Mucosa of descending colon (tissue), 3 donors: ENCODE measurements at places on chromosomes 4 and X.
A peak's percentile ranks its signal among the peaks of the same experiment; 100 is the strongest.

DNA sequence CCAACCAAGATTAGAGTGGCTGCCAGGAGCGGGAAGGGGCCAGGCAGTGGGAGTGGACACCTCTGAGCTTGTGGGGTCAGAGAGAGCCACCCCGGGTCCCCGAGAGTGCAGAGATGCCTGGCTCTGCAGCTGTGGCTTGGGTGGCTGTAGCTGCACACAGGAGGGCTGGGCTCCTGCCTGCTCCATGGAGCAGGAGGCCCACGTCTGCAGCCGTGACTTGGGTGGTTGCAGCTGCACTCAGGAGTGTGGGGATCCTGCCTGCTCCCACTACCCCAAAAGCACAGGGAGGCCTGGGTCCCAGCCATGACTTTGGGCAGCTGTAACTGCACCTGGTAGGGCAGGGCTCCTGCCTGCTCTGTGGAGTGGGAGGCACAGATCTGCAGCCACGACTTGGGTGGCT is 28.7 kb upstream of the DIPK2B start:
- no peak for DNase-seq

DNA sequence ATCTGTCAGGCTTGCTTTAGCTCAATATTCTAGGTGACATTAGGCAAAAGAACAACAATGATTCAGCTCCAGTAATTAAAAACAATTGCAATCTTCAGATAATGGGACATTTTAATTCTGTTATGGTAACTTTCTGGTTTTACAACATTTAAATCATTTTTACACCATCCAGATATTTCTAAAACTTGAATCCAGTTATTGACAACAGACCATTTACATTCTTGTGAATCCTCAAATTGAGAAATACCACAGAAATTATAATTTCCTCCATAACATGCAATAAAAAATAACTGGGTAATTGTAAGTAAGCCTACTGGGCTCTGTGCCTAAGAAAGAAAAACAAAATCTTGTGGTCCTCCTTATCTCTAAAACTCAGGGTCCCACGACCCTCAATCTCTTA is 195.0 kb upstream of the S100G start:
- no peak for DNase-seq

DNA sequence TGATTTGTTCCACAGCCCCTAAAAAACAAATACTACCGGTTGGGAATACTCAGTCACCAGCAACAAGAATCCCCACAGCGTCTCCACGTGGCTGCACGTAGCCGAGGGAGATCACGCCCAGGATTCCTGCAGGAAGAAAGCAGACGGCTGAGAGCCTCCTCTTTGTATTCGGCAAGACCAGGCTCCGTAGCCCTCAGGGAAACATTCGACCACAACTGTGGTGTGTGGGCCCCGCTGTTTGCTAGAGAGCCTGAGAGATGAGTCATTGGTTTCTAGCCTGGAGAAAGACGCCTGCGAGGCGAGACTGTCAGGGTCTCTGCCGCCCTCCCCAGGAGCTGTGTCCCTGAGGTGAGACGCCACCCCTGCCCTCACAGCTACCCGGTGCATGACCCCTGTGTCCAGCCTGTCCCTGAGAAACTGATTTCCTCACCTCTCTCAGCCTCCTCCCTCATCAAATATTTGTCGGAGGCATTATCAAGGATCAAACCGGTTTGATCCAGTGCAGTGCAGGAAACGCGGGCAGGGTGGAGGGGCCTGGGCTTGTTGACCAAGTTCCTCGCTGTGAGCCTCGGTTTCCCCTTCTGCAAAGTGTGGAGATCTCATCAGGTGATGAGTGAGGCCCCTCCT is 4.7 kb upstream of the S100P start:
- DNase-seq: peak; percentile 61

DNA sequence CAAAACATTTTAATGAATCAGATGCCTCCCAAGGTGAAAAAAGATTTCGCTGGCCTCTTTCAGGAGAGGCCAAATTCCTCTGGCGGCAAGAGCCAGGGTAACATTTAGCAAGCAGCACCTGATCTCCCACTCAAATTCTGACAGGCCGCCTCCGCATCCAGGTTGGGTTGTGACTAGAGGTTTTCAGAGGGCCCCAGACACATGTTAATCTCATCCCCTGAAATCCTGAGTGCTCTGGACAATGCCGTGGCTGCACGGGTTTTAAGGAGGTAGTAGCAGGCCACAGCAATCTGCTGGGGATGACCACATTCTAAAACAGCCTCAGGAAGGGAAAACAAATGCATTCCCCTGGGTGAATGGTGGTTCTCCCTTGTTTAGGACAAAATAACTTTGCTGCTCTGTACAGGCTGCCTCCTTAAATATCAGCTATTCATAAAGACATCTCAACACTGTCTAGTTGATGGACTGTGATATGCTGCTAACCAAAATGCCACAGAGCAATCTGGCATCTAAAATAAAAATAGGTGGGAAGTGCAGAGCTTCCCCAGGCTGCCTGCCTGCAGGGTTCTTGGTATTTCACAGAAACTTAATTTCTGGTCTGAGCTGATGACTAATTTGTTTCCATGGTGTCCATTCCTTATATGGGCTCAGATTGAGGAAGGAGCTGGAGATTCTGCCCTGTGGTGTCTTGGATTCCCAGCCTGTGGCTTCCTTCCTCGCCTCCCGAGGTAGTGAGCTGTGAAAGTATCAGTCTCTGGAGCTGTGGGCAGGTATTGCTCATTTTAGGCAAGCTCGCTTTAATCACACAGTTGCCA is 202.0 kb downstream of the DCLK2 start:
- DNase-seq: no peak
